ENCODE measurements at places on chromosomes 6 and 20.

DNA sequence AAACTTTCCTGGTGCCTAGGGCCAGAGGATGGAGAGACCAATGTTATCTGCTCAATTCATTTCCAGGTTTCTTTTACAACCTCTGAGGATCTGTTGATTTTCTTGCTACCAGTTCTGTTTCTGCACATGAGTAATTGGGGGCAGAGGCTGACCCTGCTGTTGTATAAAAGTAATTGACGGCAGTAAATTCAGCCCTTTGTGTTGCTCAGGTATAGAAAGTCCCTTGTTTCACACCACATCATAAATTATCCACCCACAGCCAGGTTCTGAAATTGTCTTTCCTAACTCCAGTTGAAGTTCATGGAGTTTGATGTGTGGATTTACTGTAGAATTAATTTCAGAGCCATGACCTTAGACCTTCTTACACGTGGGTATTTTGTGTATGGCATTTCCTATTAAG lies 107.4 kb upstream of the GRIK2 start:
- DNase-seq, result peak; percentile 97

- no peak for DNase-seq
Measured at GRCh38 chr6:90492369-90492768, 94.5 kb downstream of the MAP3K7 start.

GRCh38 chr6:105511639-105512038 lies 108.8 kb upstream of the PREP start:
- DNase-seq, result no peak

GRCh38 chr20:36425166-36425565 lies 116.2 kb upstream of the MYL9 start:
- DNase-seq, result no peak

- DNase-seq, result no peak
Measured at GRCh38 chr20:23095499-23095898, 9.4 kb upstream of the CD93 start.

- no peak for DNase-seq
Measured at GRCh38 chr20:58519940-58520712, 4.9 kb upstream of the APCDD1L start.

DNA sequence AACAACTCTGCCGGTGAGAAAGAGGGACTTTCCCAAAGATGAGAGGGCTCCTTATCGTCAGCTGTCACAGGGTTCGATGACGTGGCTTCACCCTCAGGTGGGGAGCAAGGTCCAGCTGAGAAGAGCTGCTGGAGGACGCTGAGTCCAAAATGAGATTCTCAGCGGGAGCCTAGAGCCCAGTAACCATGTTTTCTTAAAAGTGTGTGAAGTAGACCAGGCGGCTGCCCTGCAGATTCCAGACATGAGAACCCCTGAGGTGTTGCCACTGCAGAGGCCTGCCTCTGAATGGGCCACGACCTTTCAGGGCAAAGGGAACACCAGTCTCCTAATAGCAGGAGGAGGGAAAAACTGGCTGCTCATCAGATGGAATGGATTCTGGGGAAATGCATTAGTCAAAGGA lies 375.1 kb downstream of the BTBD9 start:
- no peak for DNase-seq

DNA sequence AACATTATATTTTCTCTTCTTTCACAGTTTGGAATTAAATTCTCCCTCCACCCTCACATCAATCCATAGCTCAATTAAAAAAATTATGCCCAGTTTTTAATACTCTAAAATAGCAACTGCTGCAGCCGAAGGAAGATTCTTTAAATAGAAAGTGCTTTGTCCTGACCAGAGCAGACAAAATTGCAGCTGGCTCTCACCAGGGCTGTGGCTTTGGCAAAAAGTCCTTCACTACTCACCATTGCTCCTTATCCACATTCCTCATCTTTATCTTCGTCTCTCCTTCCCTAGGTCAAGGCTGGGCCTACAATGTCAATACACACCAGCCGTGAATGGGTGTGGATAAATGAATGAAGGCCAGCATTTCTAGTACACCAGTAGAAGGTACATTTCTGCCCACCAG lies 107.9 kb upstream of the VGLL2 start:
- no peak for DNase-seq

DNA sequence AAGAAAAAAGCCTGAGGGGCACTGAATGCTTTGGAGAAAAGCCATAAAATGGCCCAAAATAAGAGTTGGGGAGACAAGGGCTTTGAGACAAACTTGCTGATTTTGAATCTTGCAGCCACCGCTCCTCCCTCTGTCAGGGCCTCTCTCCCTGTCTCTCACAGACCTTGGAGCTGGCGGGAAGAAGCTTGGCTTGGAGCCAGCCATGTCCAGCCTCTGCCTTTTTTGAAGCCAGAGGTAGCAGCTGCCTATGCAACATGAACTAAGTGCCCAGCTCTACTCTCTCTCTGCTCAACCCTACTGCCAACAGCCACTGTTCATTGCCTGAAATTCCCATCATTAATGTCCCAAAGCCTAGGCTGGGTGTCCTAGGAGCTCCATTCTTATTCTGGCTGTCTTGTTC lies 63.7 kb upstream of the CTNNBL1 start:
- DNase-seq, result peak; percentile 74

DNA sequence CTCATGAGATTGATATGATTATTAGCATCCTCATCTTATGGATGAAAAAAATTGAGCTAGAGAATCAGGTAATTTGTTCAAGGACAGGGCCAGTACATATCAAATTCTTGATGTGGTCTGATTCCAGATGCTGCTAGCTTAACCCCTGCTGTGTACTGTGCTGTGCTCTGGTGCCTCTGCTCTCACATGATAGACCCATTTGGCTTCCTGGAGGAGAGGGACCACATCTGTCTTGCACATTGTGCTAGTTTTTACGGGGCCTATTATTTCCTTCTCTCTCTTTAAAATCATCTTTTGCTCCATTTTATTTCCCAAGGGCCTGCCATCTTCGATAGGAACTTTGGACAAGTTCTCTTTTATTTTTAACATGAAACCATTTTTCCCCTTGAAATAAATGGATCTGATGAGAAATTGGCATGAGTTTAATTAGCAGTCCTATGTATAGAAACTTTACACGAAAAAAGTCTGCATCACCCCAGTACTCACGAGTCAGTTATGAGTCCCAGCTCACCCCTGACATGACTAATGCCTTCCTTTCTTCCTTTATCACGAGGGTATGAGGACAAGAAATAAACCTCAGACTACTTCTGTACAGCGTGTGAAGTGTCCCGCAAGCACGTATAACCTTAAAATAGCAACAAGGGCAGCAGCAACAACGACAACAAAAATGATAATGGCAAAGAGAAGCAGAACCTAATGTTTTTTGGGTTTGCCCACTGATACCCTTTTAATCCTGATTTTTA lies 26.5 kb downstream of the CD109 start:
- DNase-seq, result no peak

GRCh38 chr6:167860550-167861226 lies 34.0 kb downstream of the AFDN start:
- no peak for DNase-seq

GRCh38 chr6:2875359-2876191 lies 27.5 kb downstream of the SERPINB9 start:
- peak; percentile 38 for DNase-seq

DNA sequence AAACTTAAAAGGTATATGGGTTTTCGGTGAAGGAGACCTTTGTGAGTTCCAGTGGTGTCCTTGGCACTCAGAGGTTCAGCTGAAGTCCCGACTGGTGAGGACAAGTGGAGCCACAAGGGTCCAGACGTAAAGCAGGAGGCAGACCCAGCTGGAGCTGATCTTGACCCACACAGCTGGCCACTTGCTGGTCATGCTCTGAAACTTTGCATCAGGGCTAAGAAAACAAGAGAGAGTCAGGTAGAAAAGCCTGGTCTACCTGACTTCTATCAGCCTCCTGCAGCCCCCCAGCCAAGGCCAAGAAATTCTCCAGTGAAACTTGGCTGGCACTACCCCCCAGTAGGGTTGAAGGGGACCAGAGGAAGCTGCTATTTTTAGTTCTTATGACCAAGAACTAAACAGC lies 21.6 kb downstream of the SERINC3 start:
- DNase-seq, result no peak

DNA sequence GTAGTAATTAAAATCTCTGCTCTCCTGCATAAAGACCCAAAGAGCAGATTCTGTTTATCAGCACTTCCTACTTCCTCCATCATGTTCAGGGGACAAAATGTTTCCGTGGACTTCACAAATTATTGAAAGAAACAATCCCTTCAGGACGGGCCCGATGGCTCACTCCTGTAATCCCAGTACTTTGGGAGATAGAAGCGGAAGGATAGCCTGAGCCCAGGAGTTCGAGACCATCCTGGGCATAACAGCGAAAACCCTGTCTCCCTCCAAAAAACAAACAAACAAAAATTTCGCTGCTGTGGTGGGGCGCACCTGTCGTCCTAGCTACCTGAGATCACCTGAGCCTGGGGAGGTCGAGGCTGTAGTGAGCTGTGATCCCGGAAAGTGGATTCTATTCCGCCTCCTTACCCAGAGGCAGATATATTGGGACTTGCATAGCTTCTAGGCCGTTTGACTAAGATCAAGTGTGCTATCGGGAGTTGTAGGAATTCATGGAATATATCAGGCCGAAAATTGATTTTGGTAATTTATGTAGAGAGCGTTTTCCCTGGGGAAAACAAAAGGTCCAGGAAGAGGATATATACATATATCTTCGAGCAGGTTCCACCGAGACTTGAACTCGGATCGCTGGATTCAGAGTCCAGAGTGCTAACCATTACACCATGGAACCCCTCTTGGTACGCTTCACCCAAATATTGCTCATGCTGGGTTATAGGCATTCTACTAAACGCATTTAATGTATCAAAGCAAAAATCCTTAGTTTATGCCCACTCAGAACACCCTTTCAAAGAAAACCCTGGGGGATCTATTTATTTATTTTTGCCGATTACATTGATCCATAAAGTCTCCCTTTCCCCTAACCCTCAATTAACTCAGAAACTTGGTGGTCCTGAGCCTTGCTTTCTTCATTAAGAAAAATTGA lies 74.5 kb upstream of the ZNF184 start:
- DNase-seq, result peak; percentile 77

- DNase-seq, result no peak
Measured at GRCh38 chr20:39070484-39071231, 108.5 kb downstream of the DHX35 start.

DNA sequence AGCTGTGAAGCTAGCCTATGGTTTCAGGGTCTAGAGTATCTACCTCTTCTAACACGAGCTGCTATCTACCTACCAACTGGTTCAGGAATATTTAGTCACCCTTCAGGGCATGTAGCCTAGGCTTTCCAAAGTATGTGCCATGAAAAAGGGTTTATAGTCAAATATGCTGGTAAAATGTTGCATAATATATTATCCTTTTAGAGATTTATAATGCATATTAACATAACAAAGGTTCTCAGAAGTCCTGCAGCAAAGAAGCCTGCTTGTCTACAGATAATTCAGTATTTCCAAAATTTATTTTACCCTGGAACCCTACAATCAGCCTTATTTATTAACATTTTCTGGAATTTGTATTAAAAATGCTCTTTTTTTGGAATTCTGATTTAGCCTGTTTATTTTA lies 56.0 kb downstream of the PRDM13 start:
- no peak for DNase-seq

DNA sequence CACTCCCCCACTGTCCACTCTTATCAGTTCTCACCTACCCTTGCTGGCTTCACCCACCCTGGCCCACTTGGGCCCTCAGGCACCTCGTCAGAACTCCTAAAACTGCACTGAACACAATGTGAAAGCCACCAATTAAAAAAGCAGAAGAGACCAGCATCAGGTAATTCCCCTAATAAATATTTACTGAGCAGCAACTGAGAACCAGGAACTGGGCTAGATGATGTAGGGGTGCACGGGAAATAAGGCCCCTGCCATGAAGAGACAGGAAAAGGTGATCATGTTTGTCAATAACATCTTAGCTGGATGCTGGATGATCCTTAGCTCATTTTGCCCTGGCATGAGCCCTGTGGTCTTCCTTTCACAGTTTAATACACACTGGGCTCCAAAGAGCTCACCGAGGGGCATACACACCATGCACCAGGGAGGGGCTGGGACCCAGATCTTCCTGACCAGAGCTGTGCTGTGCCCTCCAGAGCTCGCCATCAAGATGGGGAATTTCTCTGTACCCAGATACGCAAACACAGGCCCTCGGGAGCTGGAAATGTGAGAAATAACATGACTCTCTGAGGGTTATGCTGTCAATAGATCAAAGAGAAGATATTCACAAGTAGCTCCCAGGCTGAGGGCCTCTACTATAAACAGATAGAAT lies 113.6 kb upstream of the SLC22A16 start:
- DNase-seq, result no peak

DNA sequence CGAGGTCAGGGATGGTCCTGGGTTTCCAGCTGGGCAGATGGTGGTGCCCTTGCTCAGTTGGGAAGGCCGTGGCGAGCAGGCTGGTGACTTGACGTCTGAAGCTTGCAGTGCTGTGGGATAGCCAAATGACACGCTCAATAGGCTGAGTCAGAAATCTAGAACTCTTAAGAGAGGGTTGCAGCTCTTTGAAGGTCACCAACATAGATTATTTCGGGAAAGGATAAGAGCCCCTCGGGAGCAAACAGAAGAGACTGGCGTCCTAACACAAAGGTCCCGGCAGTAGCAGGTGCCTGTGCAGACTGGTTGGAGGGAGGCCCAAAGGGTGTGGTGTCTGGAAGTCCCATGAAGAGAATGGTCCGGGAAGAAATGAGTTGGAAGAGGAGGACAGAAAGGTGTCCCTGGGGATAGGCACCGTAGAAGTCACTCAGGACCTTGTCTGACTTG lies 18.4 kb downstream of the PKIG start:
- no peak for DNase-seq

GRCh38 chr20:45323731-45324130 lies 15.6 kb upstream of the MATN4 start:
- DNase-seq, result no peak

GRCh38 chr6:87851674-87852299 lies 149.8 kb upstream of the AKIRIN2 start:
- no peak for DNase-seq

GRCh38 chr6:107611094-107611810 lies 121.3 kb downstream of the SOBP start:
- no peak for DNase-seq

- DNase-seq, result no peak
Measured at GRCh38 chr6:46735720-46736031, 501 bp upstream of the PLA2G7 start.

GRCh38 chr20:53866794-53867740 lies 203.3 kb downstream of the BCAS1 start:
- DNase-seq, result no peak

GRCh38 chr6:56437171-56437900 lies 190.0 kb upstream of the COL21A1 start:
- peak; percentile 41 for DNase-seq

- DNase-seq, result no peak
Measured at GRCh38 chr20:37649676-37650370, 44.0 kb upstream of the CTNNBL1 start.

GRCh38 chr20:6664574-6664973 lies 102.9 kb upstream of the BMP2 start:
- DNase-seq, result no peak

GRCh38 chr20:23629542-23630391 lies 8.0 kb downstream of the CST3 start:
- DNase-seq, result no peak

DNA sequence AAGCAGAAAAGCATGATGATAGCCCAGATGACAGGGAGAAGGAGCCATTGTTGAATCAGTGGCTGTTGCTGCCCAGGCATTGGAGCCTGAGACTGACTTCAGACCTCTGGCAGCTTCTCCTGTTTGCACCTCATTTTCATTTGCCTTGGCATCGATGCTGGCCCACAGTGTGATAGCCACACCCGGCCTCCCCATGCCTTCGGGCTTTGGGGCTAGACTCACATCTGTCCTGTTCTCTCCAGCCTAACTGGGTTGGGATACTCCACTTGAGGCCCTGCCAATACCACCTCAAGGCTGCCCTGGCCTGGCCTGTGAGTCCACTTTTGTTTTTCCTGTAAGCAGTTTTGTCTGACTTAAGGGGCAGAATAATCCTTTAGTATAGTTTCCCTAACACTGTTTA lies 140.4 kb downstream of the UST start:
- peak; percentile 14 for DNase-seq
